Activated T-cell treated with anti-CD3 and anti-CD28 coated beads, Interleukin-2, amount 50 U/mL, for 24 hours (primary cell): ENCODE measurements at places on chromosomes 12 and 14.

DNA sequence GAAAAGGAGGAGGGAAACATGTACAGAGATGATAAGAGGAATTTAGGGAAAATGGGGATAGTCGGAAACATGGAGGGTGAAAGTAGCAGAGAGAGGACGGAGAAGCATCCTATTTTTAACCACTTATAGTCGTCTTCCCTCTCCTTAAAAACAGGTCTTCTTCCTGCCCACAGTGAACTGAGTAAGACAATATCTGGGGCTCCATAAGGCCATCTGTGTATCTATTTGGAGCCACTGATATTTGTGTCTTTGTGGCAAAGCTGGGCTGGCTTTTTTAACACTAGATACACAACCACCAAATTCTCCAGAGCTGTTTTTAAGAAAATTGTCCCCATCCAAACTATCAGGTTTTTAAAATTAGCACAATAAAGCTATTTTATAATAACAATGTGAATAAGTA, 109.5 kb upstream of the RAP1B start:
- no peak for DNase-seq

DNA sequence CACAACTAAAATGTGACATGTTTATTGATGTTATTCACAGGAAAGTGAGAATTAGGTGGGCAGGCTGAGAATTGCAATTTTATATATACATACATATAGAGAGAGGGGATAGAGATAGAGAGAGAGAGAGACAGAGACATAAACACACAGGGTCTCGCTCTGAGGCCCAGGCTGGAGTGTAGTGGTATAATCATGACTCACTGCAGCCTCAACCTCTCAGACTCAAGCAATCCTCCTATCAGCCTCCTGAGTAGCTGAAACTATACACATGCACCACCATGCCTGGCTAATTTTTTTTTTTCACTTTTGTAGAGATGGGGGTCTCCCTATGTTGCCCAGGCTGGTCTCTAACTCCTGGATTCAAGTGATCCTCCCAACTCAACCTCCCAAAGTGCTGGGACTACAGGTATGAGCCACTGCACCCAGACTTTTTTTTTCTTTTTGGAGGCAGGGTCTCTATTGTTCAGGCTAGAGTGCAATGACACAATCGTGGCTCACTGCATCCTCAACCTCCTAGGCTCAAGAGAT, 49.1 kb downstream of the R3HDM2 start:
- DNase-seq = no peak

GRCh38 chr12:29771165-29771564, 12.6 kb downstream of the TMTC1 start:
- DNase-seq = no peak

DNA sequence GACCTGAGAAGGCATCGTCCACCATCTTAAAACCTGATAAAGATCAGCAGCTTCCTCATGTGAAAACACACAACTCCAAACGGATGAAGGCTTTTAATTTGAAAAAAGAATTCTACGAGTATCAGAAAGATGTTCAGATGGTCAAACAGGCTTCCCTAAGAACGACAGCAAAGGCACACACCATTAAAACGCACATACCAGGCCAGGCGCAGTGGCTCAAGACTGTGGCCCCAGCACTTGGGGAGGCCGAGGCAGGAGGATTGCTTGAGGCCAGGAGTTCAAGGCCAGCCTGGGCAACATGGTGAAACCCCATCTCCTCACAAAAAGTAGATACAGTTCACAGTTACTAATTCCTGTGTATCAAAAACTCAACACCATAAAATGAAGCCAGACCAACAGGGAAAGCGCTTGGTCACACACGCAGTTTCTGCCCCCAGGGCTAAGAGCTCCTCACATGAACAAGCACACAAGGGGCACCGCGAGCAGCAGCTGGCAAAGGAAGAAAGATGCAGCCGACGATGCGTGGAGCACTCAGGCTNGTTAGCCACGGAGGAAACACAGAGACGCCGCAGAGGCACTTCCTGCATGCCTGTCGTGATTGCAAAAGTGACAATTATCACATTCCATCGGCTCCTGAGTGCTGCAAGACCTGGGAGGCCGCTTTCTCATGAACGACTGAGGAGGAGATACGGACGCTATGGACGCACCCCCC, 78.0 kb downstream of the NOC4L start:
- peak; percentile 48 for DNase-seq

DNA sequence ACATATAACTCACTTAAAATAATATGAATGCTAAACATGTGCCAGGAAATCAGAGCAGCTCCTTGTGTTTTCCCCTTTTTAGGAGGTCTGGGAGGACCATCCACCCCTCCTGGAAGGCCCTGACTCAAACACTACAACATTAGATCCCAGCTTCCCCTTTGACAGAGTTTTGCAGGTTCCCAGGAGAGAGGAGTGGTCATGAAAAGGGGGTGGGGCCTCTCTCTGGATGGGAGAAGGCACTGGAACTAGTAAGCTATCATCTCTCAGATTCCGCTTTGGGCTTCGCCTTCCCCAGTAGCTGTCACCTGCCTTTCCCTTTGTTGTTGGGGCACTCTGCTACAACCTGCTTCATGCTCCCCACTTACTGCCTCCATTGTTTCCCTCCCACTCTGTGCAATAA, 149.2 kb downstream of the ZFP36L1 start:
- no peak for DNase-seq

GRCh38 chr14:81363746-81364378, 36.3 kb downstream of the STON2 start:
- DNase-seq = no peak

GRCh38 chr14:29789475-29789874, 138.2 kb downstream of the PRKD1 start:
- DNase-seq = no peak

- no peak for DNase-seq
These were observed 327.5 kb upstream of the PDE3A start for GRCh38 chr12:20040831-20041230.

DNA sequence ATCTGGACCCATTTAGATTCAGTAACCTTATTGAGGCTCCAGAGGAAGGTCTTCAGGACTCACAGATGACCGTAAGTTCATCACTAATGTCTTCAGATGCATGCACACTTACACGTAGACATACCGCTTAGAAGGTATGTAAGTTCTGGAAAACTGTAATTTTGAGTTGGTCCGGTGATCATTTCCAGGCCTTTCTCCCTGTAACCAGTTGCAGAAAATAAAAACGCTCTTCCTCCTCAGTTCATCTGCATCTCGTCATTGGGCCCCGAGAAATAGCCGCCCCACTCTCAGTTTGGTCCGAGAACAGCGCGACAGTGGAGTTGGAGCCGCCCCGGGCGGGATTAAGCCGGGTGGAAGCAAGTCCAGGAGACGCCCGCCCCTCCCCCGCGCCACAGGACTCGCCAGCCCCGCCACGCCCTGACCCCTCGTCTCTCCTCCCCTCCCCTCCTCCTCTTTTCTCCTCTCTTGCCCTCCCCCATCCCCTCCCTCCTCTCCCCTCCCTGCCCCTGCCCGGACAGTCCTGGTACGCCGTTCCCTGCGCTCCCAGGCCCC, 83.7 kb downstream of the TNFAIP2 start:
- DNase-seq = no peak

DNA sequence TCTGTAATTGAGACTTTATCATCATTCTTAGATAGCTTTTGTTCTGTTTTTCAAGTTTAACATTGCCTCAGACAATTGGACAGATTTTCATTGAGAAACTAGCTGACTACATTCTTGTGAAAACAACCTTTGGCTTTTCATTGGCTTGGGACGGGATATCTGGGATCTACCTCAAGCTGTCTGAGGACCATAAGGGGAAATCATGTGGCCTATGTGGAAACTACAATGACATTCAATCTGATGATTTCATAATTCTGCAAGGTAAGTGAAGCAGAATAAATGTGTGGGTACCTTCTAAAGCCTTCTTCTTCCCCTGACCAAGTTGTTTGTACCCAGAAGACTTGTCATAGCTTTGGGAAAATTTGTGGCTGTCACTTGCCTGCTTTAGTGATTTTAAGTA, 133.5 kb downstream of the OTOGL start:
- DNase-seq = no peak

GRCh38 chr12:111785651-111786050, 18.9 kb downstream of the ALDH2 start:
- DNase-seq = no peak

- DNase-seq = no peak
These were observed 761.6 kb downstream of the LRFN5 start for GRCh38 chr14:42368234-42368633.

- no peak for DNase-seq
These were observed 98.4 kb upstream of the BTG1 start for GRCh38 chr12:92244036-92244435.
